ENCODE measurements at places on chromosomes 2 and 18.
A peak's percentile ranks its signal among the peaks of the same experiment; 100 is the strongest.

DNA sequence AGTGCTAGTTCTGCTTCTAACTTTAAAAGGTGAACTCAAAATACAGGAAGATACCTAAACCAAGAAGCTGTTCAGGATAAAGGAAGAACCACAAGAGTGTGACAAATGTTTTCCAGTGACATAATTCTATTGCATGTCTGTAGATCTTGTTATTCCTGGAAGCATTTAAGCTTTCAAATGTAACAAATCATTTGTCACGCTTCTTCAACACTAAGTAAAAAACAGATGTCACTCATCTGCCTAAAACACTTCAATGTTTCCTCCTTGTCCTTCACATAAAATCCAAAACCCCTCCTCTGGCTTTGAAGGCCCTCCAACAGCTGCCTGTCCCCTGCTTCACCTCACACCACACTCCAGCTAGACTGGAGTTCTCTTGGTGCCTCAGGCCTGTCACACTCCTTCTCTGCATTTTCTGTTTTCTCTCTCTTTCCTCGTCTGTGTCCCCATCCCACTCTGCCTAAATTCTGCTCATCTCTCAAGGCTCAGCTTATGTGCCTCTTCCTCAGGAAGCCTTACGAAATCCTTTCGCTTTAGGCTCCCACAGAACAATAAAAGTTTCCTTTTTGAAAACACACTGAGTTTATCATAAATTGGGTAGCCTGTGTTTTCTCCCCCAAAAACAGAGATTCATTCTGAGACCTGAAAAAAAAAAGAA lies 6.4 kb upstream of the CLEC4F start:
- no peak for DNase-seq

- no peak for DNase-seq
Measured at GRCh38 chr2:71552861-71553301, 99.5 kb downstream of the DYSF start.

DNA sequence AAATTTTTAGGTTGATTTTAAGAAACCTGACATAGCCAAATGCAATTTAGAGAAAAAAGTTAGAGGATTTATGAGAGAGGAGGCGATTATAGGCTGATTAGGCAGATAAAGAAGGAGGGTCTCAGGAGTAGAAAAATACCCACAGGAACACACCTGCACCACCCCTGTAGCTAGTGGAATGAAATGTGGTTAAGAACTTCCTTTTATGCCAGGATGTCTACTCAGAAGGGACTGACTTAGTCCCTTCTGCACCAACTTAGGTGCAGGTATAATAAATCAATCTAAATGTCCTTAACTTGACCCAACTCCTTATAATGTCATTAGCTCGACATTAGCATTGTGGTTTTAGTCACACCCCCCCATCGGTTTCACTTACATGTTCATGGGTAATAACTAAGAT lies 1274.5 kb upstream of the TMEFF2 start:
- DNase-seq, result no peak

DNA sequence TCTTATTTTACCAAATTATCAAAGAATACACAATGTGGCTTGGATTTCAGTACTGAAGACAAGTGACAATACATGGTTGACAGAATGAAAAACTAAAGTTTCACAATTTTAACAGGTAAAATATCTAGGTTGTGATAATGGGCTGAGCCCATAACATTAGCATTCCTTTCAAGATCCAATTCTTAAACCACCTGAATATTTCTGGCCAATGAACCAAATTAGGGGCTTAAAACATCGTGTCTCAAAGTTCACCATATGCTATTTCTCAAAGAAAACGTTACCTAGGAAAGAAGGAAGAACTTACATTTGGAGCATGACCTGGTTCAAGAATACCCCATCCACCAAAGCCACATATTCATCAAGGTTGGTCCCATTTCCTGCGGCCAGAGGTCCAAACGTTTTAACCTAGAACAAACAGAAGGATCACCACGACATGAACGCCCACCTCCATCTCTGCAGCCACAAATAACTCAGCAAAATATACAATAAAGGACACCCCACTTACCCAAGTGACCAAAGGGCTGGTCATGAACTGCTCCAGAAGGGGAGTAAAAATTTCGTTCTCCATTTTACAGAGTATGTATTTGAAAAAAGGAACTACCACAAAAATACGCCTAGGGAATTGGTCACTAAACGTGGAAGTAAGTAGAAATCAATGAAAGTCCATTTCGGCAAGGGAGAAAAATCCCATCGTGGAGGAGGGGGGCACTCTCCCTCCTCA lies 984 bp downstream of the CCDC88A start:
- DNase-seq, result peak; percentile 32

GRCh38 chr2:212606232-212606631 lies 67.6 kb upstream of the ERBB4 start:
- no peak for DNase-seq

Measured in Ammon's horn (tissue), 1 donor.